SHP77 (cell line): ENCODE measurements at places on chromosomes 11 and 22.
A peak's percentile ranks its signal among the peaks of the same experiment; 100 is the strongest.

DNA sequence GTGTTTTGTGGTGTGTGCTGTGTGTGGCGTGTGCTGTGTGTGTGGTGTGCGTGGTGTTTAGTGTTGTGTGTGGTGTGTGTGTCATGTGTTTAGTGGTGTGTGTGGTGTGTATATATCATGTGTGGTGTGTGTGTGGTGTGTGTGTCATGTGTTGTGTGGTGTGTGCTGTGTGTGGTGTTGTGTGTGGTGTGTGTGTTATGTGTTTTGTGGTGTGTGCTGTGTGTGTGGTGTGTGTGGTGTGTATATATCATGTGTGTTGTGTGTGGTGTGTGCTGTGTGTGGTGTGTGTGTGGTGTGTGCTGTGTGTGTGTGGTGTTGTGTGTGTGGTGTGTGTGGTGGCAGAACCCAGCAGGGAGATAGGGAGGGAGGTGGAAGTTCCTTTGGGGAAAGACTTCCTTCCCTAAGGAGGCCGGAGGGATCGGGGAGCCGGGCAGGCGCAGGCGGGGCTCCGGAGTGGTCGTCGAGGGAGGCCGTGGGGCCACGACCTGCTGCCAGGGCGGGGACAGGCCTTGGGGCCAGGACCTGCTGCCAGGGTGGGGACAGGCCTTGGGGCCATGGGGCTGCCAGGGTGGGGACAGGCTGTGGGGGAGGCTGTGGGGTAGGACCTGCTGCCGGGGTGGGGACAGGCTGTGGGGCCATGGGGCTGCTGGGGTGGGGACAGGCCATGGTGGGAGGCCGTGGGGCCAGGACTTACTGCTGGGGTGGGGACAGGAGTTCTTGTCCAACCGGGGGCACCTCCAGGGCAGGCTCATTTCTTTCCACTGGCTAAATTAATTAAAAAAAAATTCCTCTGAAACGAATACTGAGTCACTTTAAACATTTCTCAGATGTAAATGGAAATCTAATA, 15.2 kb downstream of the PIM3 start:
- DNase-seq = no peak

DNA sequence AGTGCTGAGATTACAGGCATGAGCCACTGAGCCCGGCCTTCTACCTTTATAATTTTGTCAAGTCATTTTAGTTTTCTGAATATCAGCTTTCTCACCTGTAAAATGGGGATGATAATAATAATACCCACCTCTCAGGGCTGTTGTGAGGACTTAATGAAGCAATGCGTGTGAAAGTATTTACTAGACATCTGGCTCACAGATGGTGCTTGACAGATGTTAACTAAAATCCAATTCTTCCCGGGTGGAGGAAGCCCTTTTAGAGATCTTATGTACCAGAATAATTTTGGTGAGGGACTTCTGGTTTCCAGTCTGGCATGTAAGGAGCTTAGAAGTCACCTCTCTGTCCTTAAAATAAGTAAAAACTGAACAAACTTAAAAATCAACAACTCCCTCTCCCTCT, 43.7 kb upstream of the NUP160 start:
- DNase-seq = no peak

GRCh38 chr11:118870396-118871343, 13.0 kb upstream of the CXCR5 start:
- DNase-seq = no peak

- DNase-seq = no peak
Observed at GRCh38 chr11:113308601-113309000, 5.8 kb upstream of the TTC12 start.

DNA sequence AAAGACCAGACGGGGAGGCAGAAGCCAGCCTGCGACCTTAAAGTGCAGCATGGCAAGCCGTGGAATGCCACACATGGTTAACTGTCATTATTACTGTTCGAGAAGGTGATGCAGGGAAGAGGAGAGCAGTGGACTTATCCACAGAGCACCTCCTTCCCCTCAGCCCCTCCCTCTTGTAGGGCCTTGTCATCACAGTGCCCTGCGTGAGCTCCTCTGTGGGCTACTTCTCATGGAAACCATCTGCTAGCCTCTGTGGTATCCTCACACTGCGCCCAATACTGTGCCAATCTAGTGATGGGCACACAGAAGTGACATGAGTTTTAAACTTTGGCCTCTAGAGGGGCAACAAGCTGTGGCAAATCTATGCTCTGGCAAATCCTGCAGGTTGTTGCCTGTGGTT, 18.2 kb upstream of the CCDC134 start:
- DNase-seq = no peak

- DNase-seq = no peak
Observed at GRCh38 chr11:130244848-130245247, 69.9 kb downstream of the ZBTB44 start.

- DNase-seq = no peak
Observed at GRCh38 chr22:50314455-50315288, 7.2 kb upstream of the PLXNB2 start.

DNA sequence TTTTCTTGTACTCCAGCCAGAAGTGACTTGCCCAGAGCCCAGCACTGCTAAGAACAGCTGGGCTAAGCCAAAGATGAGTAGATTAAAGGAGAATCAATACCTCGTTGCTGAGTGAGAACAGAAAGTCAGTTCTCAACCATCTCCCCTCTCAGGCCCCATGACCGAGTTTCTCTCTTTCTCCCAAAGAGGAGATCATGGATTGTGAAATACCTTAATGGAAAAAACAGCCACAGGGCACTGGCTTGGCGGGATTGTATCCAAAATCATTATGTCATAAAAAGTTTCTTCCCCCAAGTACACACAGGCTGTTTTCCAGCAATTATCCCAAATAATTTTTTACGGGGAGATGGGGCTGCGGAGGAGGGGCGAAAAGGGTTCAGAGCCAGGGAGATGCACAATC, 111.8 kb upstream of the TMEM45B start:
- DNase-seq = no peak

- no peak for DNase-seq
Observed at GRCh38 chr11:3126901-3127691, 38.0 kb downstream of the OSBPL5 start.

DNA sequence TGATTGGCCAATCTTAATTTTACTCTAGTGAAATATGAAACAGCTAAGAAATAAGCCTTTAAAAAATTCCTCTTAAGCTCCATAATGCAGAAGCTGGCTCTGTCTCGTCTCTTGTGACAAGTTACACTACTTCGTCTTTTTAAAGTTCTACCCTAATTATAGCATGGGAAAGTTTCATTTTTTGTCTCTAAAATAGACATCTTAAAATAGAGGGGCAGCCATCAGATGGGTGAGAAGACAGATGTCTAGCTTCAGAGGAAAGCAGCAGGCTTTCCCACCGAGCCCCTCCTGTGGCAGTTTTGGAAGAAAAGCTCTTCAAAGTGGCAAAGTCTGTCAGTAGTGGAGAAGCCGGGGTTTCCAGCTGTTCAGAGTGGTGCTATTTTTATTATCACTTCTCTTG, 39.5 kb downstream of the XRRA1 start:
- DNase-seq = no peak

- DNase-seq = no peak
Observed at GRCh38 chr11:18731441-18731840, 5.5 kb upstream of the IGSF22 start.

- DNase-seq = no peak
Observed at GRCh38 chr11:12388939-12389670, 11.7 kb downstream of the PARVA start.

DNA sequence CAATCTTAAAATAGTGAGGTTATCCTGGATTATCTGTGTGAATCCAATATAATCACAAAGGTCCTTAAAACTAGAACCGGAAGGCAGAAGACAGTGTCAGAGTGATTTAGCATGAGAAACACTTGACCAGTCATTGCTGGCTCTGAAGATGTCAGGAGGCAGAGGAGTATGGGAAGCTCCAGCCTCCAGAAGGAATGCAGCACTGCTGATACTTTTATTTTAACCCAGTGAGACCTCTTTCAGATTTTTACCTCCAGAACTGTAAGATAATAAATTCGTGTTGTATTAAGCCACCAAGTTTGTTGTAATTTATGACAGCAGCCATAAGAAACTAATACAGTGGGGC, 134.4 kb upstream of the ZC3H12C start:
- DNase-seq = no peak

DNA sequence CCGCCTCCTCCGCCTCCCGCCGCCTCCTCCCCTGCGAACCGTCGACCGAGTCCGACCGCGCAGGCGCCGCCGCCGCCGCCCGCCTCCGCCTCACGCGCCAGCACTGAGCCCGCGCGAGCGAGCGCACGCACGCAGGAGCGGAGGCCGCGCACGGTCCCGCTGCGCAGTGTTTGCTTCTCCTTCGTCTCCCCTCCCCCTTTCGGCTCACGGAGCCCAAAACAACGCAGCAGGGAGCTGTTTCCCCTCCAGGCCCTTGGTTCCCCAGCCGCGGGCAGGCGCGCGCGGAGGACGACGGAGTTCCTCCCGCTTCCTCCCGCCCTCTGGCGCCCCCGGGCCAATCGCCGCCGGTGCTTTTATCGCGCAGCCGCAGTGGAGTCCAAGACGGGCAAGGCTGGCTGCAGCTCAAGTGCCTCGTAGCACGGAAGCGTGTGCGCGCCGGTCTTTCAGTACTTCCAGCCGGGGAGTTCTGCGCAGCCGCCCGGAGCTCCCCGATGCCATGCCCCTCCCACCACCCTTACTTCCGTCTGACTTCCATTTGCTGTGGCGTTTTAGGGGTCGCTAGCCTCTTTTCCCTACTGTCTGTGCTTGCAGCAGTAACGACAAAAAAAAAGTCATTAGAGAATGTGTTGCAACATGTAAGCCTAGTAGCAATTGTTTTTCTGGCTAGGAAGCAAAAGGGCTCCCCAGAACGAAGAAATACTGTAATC, at the start of gene HNRNPUL2:
HNRNPUL2 (minus strand) TSS at position 293 of the 707 bp plus-strand sequence. CDS start 301 bp downstream, outside the sequence.
- peak; percentile 97 for DNase-seq

DNA sequence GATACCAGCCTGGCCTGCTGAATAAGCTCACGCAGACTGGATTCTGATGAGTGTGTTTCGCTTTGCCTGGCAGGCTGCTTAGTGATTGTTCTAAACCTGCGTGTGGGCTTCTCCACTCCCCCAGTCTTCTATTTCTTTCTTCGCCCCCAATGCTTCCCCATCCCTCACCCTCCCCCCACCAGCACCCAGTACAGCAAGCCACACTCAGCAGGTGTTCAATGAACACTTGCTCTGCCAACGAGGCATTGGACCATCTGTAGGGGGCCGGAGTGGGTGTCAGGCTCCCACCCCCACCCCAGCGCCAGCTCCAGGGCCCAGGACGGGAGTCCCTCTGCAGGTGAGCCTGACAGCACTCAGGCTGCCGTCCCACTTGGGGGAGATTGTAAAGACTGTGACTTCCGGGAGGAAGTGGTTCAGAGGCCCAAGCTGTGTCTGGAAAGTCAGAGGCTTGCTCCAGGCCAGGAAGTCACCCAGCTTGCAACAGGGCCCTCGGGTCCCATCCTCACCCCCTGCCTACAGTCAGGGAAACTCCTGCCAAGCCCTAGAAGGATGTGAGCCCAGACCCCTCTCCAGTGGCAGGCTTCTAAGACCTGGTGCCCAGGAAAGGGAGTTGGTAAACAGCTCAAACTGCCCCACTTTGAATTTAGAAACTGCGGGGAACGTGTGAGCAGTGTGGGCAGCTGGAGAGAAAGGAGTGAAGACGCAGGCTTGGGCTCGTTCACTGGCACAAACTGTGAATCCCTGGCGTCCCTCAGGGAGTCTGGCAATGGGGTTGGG, 66.3 kb upstream of the PRDM11 start:
- no peak for DNase-seq

GRCh38 chr11:106331176-106331575, 253.7 kb downstream of the AASDHPPT start:
- DNase-seq = no peak

- DNase-seq = no peak
Observed at GRCh38 chr11:108775324-108775723, 110.5 kb downstream of the DDX10 start.

DNA sequence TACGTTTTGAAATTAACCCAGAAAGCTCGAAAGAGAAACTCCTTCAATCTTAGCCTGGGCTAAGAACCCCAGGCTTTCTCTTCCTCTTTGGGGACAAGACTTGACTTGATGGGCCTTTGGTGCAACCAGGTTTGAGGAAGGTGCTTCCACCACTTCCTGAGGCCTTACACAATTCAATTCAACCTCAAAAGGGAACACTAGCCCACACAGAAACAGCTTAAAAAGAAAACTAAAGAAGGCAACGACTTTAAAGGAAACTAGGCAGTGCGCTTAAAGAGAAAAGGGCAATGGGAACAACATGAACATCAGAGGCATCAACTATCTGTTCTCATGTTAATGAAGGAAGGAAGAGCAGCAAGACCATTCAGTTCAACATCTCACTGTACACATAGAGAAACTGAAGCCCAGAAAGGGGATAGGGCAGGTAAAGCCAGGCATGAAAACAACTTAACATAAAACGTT, 24.8 kb downstream of the PAK1 start:
- DNase-seq = no peak

DNA sequence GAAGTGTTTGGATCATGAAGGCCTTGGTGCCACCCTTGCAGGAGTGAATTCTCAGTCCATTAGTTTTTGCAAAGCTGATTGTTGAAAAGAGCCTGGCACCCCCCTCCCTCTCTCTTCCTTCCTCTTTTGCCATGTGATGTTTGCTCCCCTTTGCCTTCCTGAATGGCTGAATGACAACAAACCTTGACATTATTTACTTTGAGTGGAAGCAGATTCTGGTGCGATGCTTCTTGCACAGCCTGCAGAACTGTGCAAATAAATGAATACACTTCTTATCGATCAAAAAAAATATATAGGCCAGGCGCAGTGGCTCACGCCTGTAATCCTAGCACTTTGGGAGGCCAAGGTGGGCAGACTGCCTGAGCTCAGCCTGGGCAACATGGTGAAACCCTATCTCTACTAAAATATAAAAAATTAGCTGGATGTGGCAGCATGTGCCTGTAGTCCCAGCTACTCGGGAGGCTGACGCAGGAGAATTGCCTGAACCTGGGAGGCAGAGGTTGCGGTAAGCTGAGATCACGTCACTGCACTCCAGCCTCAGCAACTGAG, 2.0 kb upstream of the NARS2 start:
- DNase-seq = peak; percentile 65
